Left cardiac atrium (tissue), 4 donors: ENCODE measurements at places on chromosomes 11 and 22. TPM values are rescaled to one million over a fixed set of nuclear protein-coding genes. Genes with fewer than 3 reads are reported as not detected.

Gene OR56A1
- total RNA-seq = not detected

Gene GAL
- total RNA-seq = 0.31 TPM

Gene BUD13
- total RNA-seq = 8.1 TPM

Gene APOBEC3B
- total RNA-seq = 1.6 TPM

Gene PRG2
- total RNA-seq = not detected

Gene LGALS12
- 32.1 TPM for total RNA-seq

Gene HBG1
- not detected for total RNA-seq

Gene LRP4
- 20.2 TPM for total RNA-seq

Gene RCOR2
- 8.3 TPM for total RNA-seq

Gene C11orf87
- total RNA-seq = not detected

Gene NPAS4
- total RNA-seq = 0.18 TPM

Gene PRR14L
- 21.2 TPM for total RNA-seq

Gene MIAT
- 1.8 TPM for total RNA-seq

Gene ART1
- not detected for total RNA-seq

Gene UBQLN3
- total RNA-seq = 0.15 TPM

Gene MYO18B
- 71.6 TPM for total RNA-seq

Gene SYT9
- total RNA-seq = 0.08 TPM

Gene PTPRCAP
- 1.8 TPM for total RNA-seq

Gene ACRV1
- not detected for total RNA-seq

Gene LRRC75B
- total RNA-seq = 4.2 TPM

Gene MYBPC3
- 1,049 TPM for total RNA-seq

Gene MAPK8IP1
- total RNA-seq = 6.9 TPM

Gene OR6A2
- total RNA-seq = 0.08 TPM

Gene CTTN
- 112 TPM for total RNA-seq

Gene EIF3M
- total RNA-seq = 145 TPM

Gene DAGLA
- 4.1 TPM for total RNA-seq

Gene MFNG
- 14.1 TPM for total RNA-seq

Gene APOBEC3H
- total RNA-seq = not detected

Gene MS4A6E
- total RNA-seq = not detected

Gene P4HA3
- total RNA-seq = 0.31 TPM

Gene PRAME
- not detected for total RNA-seq

Gene OR8D1
- not detected for total RNA-seq

Gene SAC3D1
- 9.5 TPM for total RNA-seq

Gene SLC17A6
- total RNA-seq = not detected
